ENCODE measurements at places on chromosomes 2 and 18. TPM values are rescaled to one million over a fixed set of nuclear protein-coding genes. Genes with fewer than 3 reads are reported as not detected.

GRCh38 chr18:26307161-26307773 lies 81.0 kb downstream of the TAF4B start:
- no peak for DNase-seq

GRCh38 chr18:80167931-80168330 lies 58.9 kb downstream of the ADNP2 start:
- DNase-seq = no peak

- DNase-seq = no peak
These were observed 24.2 kb downstream of the XRCC5 start for GRCh38 chr2:216133397-216133796.

Gene RELCH
- 19.4 TPM for total RNA-seq

Gene SPHKAP
- total RNA-seq = not detected

GRCh38 chr2:8886876-8887275 lies 49.5 kb upstream of the KIDINS220 start:
- no peak for DNase-seq

Gene FAM237A
- total RNA-seq = not detected

Gene MAP4K4
- 83.1 TPM for total RNA-seq

Gene REG3A
- total RNA-seq = not detected

DNA sequence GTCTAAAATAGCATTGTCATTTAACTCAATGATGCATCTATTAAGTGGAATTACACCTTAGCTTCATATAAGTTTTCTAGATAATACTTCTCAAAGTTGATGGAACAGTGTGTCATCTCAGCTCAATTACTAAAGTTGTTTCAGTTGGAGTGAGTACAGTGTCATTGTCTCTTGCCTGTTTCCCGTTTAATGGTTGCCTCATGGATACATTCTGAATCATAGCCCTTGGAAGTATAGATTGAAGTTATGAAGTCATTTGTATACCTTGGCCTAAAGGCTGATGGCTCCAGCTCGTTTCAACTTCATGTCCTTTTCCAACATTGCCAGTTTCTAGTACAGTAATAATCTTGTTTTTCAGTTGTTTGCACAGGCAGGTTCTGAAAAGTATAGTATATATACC lies 130.5 kb upstream of the NOSTRIN start:
- DNase-seq = no peak

DNA sequence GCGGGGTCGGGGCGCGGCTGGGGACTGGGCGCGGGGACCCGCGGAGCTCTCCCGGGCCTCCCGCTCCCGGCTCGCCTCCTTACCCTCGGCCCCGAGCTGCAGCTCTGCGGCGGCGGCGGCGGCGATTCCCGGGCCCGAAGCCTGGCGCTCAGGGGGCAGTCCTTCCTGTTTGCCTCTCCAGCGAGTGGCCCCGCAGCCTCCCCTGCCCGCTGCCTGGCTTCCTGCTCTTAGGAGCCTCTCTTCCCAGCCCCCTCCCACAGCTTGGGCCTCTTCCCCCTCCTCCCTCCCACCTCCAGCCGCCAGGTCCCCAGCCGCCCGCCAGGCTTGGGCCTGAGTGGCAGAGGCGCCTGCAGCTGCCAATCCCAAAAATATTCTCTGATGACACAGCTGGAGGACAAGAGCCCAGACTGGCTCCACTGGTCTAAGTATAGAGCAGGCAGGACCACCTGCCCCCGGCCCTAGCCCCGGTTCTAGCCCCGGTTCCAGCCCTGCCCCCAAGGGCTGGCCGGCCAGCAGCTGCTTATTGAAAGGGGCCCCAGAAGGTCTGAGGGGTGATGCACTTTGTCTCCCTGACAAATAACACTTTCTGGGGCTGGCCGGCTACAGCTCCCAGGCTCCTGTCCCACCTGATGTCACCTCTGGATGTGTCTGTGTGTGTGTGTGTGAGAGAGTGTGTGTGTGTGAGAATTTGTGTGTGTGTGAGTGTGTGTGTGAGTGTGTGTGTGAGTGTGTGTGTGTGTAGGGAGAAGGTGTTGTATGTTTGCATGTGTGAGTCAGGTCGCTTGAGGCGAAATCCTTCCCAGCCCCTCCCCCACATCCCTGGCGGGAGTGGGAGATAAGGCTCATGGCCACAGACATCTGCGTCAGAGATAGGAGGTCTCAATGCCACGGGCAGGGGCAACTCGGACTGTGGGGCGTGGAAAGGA lies at the start of gene OBSL1:
OBSL1 (minus strand) TSS at position 229 of the 926 bp plus-strand sequence. CDS start 307 bp downstream, outside the sequence.
- DNase-seq = peak; percentile 21

DNA sequence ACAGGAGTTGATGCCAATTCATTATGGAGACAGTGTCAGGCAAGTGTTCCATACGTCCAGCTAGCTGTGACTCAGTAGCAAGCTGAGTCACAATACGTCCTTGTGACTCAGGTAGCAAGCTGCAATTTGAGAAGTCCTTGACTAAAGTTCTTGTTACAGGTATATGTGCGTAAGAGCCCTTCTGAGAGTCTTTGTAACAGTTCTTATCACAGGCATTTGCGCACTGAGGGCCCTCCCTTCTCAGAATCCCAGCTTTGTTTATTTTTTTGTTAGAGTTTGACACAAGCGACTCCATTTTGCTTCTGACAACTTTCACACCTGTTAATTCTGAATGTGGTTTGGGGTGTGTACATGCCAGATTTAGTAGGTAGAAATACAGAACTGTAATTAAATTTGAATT lies 20.1 kb upstream of the ACMSD start:
- no peak for DNase-seq

- DNase-seq = no peak
These were observed 152.2 kb upstream of the THSD7B start for GRCh38 chr2:136613096-136613495.

DNA sequence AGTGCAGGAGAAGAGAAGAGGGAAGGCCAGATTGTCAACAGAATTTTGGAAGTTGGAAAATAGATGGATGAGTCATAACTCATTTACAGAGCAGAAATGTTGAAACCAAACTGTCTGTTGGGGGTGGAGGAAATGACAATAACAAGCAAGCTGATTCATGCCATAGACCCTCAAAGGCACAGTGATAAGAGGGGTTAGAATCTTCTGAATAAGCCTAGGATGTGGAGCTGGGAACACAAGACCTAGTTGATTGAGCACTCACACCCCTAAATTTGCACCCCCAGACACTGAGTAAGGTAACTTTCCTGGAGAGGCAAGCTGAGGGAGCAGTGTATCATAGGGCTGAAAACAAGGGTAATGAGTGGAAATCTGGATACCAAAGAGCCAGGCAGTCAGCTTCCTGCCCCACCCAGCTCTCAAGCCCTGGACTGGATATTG lies 141.4 kb downstream of the SCG2 start:
- no peak for DNase-seq

GRCh38 chr2:193331676-193332075 lies 1136.9 kb upstream of the TMEFF2 start:
- DNase-seq = no peak

Gene ZCCHC2
- total RNA-seq = 2.9 TPM

DNA sequence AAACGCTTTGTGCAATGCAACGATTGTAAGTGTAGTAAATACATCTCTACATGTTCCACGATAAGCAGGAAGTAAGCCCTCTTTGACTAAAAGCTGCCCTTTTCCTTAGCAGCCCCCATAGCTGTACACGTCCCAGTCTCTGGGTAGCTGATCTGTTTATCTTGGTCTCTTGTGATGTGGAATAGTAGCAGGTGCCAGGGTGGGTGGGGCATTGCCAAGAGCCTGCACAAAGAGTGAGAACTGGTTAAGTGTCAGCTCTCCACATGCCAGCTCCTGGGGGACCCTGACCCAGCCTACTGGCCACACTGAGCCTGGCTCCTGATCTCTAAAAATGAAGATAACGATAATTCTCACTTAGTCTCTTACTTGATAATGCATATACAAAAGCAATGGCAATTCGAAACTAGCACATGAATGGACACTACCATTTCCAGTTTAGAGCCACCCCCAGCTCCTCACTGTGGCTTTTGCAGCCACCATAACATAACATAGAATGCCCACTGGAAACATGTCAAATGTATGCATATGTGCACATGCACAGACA lies 92.3 kb downstream of the MYT1L start:
- no peak for DNase-seq

- DNase-seq = no peak
These were observed 26.9 kb downstream of the MEMO1 start for GRCh38 chr2:31983762-31984467.

GRCh38 chr2:43419876-43420275 lies 176.0 kb downstream of the THADA start:
- no peak for DNase-seq

Gene NRBP1
- 132 TPM for total RNA-seq

DNA sequence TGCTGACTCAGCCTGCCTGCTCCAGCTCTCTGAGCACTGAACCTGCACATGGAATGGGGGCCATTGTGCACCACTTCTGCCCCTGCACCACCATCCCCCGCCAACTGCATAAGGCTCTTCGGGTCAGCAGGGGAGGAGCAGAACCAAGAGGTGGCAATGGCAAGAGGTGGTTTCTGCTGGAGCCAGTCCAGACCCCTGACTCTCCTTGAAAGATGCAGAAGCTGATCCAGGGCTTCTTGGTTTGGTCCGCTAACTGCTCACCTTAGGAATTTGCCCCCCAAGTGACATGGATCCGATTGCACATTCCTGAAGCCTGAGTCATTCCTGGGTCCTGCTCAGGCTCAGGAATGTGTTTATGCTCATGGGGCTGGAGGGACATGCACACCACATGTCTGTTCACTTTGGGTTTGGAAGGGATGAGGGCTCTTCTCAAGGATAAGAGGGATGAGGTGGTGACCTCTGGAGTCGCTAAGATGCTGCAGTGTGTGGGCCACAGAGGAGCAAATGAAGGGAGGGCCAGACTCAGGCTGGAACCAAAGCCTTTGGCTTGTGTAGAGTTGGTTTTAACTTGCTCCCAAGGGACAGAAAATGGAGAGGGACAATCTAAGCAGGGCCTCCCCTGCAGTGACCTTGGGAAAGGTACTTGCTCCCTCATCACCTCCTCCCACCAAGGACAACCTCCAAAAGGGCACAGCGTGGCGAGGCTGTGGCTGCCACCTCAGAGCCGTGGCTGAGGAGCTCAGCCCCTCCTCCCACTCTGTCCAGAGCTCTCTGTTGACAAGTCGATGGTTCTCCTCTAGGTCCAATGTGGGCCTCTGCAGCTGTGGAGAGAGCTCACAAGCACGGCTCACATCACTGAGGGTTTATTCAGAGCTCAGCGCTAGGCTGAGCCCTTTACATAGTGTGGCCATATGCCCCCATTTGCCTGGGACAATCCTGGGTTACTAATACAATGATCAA lies 66.2 kb downstream of the HS1BP3 start:
- DNase-seq = peak; percentile 98

Gene MTA3
- total RNA-seq = 23.0 TPM

GRCh38 chr2:9212661-9213411 lies 6.2 kb downstream of the ASAP2 start:
- no peak for DNase-seq

GRCh38 chr2:45610281-45611019 lies 617 bp downstream of the SRBD1 start:
- DNase-seq = peak; percentile 74

DNA sequence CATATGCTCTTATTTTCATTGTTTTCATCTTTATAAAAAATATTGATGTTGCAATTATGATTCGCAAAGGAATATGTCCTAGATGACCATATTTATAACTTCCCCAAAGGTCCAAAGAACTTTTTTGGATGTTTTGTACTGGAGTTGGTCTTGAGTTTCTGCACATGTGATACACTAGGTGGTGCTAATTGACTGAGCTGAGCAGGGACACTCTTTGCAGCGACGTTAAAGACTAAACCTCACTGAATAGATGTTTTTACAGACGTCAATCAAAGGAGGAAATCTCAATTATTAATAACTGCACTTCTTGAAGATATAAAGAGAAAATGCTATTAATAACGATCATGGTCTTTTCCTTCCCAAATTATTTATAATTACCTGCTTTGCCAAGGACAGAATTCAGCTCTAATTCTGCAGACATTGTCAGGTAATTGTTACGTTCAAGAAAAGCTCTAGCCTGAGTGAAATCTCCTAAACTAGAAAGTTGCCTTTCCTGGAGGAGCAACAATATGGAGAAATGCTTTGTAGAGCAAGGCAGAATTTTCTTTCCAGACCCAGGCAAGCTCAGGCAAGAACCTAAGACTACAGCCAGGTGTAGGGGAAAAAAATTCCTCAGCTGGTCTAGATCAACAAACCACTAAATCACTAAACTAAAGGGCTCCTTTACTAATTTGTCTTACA lies 119.3 kb upstream of the RBBP8 start:
- DNase-seq = no peak

GRCh38 chr2:20167356-20167755 lies 57.6 kb downstream of the SDC1 start:
- DNase-seq = no peak

Gene RNF125
- not detected for total RNA-seq

DNA sequence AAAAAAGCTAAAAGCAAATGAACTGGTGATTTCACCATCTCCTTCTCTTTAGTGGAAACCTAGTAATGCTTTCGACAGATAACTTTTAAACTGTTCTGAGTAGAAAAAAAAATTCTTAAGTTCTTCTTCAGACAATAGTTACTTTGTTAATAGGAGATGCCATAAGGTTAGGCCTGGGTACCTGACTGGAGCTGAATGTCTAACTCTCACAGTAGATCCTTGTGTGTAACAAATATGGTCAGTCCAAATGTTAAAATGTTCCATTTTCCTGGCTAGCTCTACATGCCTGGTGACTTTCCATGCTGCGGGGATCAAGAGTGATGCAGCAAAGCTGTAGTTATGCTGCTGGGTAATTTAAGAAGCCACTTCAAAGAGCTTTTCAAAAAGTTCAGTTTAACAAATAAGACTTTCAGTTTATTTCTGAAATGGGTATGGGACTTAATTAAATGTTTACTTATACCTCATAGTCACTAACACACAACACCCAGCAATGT lies 264.0 kb upstream of the SESTD1 start:
- DNase-seq = no peak

Gene FBXO36
- 3.8 TPM for total RNA-seq

Gene MC2R
- total RNA-seq = not detected

DNA sequence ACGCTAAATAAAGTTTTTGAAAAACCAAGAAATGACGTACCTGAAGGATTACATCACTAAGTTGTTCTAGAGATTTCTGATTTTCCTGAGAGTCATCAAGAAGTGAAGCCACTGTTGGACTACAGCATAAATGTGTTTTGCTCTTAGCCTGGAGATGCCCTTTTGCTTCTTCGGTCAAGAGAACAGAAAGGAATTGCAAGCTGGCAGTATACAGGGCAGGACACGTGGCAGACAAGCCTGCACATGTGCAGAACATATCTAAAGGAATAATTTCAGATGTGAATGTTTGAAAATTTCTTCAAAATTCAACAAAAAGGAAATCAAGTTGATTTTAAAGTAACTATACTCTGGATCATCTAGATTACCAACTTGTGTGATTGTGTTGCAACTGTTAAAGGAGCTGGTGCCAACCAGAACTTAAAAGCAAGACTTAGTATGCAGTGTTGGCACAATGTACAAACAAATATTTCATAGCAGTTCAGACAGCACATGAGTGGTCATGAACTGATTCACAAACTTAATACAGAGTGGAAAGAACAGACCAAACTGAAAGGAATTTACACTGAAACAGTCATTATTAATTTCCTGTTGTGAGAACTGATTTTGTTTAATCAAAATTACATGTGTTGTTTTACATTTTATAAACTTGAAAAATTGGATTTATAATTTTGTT lies 100.4 kb upstream of the CD226 start:
- DNase-seq = no peak

Gene PROC
- not detected for total RNA-seq

GRCh38 chr2:232028631-232029030 lies 67.1 kb downstream of the DIS3L2 start:
- DNase-seq = no peak

- DNase-seq = no peak
These were observed 161.1 kb upstream of the RAB12 start for GRCh38 chr18:8448130-8448529.

GRCh38 chr2:207531032-207531952 lies 1.5 kb downstream of the CREB1 start:
- no peak for DNase-seq

Data from SJSA1 (cell line).